ENCODE measurements at places on chromosomes 2 and 18.

- DNase-seq = no peak
Measured at GRCh38 chr2:194090251-194090905, 1566.6 kb upstream of the SLC39A10 start.

DNA sequence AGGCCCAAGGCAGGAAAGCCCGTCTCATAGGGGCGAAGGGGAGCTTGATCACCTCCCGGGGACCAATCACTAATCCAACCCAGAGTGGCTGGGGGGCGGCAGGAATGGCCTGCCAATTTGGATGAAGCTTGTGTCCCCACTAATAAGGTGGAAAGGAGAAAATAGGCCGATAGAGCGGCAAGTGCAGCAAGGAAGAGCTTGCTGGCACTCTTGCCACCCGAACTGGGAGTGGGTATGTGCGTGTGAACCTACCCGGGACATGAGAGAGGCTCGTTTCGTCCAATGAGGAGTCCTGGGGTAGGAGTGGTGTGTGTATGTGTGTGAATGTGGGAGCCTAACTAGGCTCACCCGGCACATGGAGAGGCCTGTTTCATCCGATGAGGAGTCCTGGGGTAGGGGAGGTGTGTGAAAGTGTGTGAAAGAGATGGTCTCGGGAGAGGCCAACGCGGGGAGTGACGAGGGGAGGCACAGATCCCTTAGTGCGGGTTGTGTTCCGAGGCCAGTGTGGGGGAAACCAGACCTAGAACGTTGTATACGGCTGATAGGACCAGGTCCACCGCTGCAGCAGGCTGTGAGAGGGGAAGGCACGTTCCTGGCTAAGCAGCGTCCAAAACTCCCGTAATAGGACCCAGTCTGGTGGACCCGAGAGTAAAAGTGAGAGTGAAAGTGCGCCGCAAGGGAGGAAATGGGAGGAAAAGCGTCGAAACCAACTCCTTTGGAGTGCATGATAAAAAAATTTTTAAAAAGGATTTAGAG lies 47.1 kb upstream of the SELENOI start:
- peak; percentile 55 for DNase-seq

DNA sequence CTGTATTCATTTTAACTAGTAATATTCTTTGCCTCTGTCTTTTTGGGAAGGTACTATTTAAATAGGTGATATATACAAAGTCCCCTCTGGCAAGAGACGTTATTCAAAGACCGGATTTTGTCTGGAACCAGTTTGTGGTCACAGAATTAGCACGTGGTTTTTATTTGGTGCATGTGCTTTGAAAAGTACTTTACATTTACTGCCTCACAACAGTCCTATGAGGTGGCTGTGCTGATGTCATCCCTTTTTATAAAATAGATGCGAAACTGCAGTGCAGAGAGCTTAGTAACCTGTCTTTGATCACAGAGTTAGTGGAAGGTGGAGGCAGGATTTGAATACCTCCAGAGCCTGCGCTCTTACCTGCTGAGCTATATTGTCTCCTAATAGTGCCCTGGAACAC lies 4.0 kb downstream of the LPIN1 start:
- no peak for DNase-seq

- DNase-seq = peak; percentile 34
Measured at GRCh38 chr2:179264368-179265081, at the start of gene SESTD1. SESTD1 (minus strand) TSS chr2:179264832; CDS start chr2:179191841, 72,991 bp downstream.

GRCh38 chr2:69033461-69034095 lies 20.6 kb downstream of the ANTXR1 start:
- DNase-seq = peak; percentile 61

DNA sequence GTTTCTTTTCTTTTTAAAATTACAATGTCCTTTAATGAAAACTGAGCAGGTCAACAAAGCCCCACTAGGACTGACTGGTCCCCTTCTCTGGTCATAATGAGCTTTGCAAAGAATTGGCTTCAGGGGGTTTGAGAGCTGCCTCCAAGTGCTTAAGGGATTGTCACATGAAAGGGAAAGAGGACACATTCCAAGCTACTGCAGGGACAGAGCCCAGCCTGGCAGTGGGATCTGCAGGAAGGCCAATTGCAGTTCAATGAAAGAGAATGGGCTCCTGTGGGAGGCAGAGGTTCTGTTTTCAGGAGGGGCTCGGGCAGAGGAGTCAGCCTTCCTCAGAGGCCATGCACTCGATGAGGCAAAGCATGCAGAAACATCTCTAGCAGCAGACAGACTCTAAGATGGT lies 84.1 kb upstream of the ACKR3 start:
- no peak for DNase-seq

DNA sequence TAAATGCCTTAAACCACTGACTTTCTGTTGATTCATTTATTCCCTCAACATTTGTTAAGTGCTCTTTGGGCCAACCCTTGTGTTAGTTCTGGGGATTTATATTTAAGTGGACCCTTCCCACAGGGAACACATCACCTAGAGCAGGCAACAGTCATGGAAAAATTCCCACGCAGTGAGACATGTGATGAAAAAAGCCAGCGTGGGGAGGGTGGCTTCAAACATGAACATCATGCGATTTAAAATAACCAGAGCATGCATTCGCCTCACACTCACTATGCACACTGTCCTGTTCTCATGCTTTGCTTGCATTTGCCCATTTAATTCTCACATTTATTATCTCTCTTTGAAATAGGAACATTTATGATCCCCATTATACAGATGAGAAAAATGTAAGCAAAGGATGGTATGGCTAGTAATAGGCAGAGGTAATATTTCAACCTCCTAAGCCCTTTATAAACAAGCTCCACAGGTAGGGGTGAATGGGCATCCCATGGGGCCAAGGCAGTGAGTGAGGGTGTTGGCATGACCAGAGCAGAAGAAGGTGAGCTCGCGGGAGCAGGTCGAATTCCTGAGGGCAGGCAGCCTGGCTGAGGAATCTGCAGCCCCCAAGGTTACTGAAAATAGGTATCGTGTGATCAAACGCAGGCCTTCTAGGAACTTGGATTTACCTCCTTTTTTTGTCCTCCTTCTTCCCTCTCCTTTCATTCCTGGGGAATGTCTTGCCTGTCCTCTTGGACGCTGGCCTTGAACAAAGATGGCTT lies 297.8 kb downstream of the MYCN start:
- no peak for DNase-seq

DNA sequence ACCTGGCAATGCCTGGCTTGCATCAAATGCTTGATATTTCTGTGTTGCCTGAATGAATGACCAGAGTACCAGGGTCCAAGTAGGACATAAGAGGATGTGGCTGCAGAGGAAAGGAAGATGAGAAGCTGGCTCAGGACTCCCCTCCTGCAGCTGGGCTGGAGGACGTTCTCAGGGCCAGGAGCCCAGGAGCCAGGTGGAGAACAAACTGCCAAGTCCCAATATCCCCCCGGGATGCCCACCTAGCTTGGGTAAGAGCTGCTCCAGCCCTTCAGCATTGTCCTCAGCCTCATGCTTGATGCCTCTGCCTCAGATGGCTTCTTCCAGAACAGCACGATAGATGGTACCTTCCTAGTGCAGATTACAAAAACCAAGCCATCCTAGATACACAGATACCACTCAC lies 8.6 kb upstream of the ATP6V1B1 start:
- DNase-seq = no peak

DNA sequence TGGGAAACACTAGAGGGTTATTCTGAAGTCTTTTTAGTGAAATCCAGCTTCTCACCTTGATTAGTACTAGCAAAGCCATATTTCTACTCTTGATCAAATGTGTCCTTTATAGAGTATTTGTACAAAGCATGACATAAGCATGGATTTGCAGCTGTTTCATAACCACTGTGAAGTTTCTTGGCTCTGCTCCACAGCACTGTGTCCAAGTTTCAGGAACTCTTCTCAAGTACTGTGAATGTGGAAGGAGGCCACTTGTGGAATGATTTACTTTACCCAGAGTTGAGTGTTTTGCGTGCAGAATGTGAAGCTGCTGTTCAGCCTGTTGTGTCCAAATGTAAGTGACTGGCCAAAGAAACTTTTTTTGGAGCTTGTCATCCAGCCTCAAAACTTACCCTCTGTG lies 16.2 kb upstream of the MAPRE2 start:
- peak; percentile 70 for DNase-seq

GRCh38 chr2:151287513-151288250 lies 1.8 kb downstream of the NMI start:
- no peak for DNase-seq

DNA sequence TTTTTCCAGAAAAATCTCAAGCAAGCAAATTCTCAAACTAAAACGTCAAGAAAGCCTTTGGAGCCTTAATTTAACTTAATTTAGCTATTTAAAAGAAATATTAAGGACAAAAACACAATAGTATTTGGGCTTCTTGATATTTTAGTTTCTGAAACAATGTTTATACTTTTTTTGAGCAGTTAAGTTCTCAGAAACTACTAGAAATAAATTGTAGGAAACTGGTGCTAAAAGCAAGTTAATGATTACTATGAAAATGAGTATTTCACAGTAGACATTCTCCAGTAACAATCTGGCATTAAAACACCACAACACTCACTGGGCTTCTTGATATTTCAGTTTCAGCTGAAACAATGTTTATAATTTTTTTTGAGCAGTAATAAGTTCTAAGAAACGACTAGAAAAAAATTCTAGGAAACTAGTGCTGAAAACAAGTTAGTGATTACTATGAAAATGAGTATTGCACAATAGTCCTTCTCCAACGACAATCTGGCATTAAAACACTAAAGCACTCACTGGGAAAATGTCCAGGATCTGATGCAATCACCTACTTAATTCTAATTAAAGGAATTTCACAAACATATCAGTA lies 45.1 kb downstream of the TRAK2 start:
- DNase-seq = peak; percentile 89

DNA sequence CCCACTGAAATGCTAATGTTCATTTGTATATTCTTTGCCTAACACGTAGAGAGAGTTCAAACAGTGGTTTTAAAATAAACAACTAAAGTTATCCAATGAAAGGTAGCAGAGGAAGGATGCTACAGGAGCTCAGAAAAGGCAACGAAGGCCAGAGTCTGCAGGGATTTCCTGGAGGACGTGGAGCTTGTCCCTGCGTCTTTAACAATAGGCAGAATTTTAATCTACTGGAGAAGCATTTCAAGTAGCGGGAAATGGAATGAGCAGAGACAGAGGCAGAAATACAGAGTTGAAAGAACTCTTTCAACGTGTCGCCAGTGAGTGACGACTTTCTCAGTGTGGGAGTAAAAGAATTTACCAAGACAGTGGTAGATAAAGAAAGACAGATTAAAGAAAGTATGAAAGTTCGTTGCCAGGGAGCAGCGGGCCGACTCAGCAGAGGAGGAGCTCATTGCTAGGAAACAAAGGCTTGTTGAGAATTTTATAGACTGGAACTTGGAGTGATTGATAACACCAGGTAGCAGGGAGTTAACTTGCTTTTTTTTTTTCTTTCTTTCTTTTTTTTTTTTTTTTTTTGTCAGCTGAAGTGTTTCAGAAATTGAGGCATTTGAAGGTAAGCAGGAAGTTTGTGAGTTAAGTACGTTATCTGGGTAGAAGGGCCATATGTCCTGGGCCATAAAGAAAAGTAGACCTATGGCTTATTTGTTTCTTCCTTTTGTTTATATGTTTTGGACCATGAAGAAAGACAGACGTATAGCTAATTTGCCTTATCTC lies 625 bp upstream of the NBAS start:
- peak; percentile 52 for DNase-seq

GRCh38 chr2:147619808-147620207 lies 225.0 kb upstream of the ACVR2A start:
- no peak for DNase-seq

- DNase-seq = peak; percentile 60
Measured at GRCh38 chr18:45771587-45772480, 47.9 kb downstream of the SLC14A1 start.

- no peak for DNase-seq
Measured at GRCh38 chr2:239990966-239991365, 34.2 kb downstream of the NDUFA10 start.

GRCh38 chr2:181904022-181904632 lies 12.6 kb downstream of the ITPRID2 start:
- DNase-seq = peak; percentile 71

GRCh38 chr2:46977899-46978298 lies 62.3 kb upstream of the MCFD2 start:
- no peak for DNase-seq

GRCh38 chr18:54119524-54120019 lies 104.9 kb downstream of the MBD2 start:
- DNase-seq = peak; percentile 87

- DNase-seq = peak; percentile 38
Measured at GRCh38 chr2:71618327-71619113, 165.2 kb downstream of the DYSF start.

DNA sequence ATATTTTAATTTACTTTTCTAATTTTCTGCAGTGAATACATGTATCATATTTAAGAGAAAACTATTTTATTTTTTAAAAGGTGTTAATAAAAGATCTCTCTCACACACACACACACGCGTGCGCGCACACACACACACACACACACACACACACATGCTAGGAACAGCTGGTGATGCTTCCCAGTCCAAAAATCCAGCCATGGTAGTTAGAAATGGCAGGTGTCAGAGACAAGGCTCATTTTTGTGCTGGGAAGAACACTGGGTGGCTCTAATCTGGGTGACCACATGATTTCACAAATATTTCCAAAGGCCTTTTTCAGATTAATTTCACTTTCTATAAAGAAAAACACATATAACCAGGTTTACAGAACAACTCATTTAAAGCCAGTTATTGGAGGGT lies 104.5 kb upstream of the NCK2 start:
- no peak for DNase-seq

GRCh38 chr2:129731907-129732629 lies 247.4 kb upstream of the RAB6C start:
- DNase-seq = no peak

GRCh38 chr2:43539436-43539835 lies 56.4 kb downstream of the THADA start:
- no peak for DNase-seq

DNA sequence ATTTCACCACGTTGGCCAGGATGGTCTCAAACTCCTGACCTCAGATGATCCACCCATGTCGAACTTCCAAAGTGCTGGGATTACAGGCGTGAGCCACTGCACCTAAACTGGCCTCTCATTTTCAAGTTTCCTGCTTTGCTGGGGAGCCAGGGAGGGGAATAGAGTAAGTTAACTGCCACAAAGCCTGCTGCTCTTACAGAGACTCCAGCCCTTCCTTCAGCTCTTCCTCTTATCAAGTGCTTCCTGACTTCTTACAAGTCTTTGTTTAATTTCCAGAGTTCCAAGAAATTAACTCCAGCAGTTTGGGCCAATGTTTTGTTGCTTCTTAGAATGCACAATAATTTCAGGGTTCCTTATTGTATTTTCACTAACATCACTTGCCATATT lies 24.3 kb upstream of the UBE2F start:
- no peak for DNase-seq

Measured in choroid plexus epithelial cell (primary cell).